ENCODE measurements at places on chromosomes 5 and 9.

- DNase-seq: no peak
Measured at GRCh38 chr9:14547245-14548060, 145.8 kb downstream of the ZDHHC21 start.

DNA sequence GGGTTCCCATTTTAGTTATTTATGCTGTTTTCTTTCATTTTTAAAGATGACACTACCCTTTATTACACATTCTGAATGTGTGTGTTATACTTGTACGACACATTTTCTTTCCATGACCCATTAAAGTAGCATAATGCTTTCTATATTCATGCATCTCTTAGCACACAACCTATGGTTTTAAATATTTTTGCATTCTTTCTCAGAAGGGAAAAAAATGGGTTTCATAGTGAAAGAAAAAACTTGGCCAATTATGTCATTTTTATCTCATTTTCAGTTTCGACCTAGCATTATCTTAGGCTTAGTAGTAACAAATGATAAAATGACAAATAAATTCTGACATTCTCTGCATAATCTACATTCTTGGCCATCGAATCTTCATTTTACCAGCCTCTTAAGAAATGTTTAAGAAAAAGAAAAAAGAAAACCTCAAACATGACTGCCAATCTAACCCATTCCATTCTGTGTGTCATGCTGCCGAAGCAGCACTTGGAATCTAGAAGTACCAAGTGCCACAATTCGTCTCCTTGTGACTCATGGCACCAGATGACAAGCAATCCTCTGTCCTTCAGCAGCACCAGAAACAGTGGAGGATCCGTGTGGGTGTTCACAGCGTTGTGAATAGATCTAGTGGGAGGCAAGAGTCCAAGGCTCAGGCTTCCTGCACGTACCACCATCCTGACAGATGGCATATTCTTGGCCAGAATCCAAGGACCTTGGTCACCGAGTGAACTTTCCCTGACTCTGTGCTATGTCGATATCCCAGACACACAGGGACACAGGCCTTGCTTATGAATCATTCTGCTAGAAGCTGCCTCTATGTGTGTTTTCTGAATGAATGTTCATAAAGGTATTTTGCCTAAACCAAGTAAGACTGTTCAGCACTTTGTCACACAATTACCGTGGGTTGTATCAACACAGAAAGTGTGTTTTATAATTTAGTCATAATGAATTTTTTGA is 502.7 kb downstream of the NR2F1-AS1 start:
- no peak for DNase-seq

GRCh38 chr9:115157245-115157674 is 39.3 kb upstream of the TNC start:
- no peak for DNase-seq

DNA sequence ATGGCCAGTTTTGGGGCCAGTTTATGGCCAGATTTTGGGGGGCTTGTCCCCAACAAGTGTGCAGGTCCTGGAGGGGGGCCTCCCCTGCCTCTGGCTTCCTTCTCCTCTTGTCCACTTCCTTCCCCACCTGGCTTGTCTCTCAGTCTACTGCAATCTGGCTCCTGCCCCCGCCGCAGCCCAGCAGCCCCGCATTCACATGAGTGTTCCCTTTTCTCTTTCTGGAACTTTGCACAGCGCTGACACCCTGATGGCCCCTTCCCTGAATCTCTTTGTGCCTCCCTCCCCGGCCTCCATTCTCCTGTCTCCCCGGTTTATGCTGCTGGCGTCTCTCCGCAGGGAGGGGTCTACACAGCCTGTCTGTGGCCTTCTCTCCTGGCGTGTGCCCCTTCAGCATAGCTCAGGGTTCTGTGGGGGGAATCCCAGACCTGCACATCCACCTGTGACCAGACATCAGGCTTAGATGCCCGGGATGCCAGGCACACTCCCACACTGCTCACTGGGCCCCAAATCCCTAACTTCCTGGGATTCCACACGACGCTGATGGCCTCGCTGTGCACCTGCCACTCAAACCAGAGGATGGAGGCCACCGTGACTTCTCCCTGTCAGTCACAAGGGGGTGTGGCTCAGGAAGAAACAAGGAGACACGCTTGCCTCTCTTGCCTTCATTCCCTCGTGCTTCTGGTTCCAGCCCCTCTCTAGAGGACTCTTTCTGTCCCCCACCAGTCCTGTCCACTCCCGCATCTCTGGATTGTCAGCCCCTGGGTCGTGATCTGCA is 17.5 kb downstream of the TRIP13 start:
- DNase-seq: no peak

DNA sequence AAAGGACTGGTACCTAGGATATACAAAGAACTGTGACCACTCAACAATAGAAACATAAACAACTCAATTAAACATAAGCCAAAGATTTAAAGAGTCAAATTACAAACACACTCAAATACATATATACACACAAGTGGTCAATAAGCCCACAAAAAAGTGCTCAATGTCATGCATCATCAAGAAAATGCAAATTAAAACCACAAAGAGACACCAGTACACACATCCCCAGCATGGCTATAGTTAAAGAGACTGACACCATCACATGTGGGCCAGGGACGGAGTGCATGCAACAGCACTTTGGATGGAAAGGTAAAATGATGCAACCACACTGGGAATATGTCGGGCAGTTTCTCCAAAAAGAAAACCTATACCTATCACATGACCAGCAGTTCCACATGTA is 89.7 kb downstream of the CAAP1 start:
- no peak for DNase-seq

GRCh38 chr9:105173306-105173705 is 71.1 kb upstream of the SLC44A1 start:
- DNase-seq: no peak

DNA sequence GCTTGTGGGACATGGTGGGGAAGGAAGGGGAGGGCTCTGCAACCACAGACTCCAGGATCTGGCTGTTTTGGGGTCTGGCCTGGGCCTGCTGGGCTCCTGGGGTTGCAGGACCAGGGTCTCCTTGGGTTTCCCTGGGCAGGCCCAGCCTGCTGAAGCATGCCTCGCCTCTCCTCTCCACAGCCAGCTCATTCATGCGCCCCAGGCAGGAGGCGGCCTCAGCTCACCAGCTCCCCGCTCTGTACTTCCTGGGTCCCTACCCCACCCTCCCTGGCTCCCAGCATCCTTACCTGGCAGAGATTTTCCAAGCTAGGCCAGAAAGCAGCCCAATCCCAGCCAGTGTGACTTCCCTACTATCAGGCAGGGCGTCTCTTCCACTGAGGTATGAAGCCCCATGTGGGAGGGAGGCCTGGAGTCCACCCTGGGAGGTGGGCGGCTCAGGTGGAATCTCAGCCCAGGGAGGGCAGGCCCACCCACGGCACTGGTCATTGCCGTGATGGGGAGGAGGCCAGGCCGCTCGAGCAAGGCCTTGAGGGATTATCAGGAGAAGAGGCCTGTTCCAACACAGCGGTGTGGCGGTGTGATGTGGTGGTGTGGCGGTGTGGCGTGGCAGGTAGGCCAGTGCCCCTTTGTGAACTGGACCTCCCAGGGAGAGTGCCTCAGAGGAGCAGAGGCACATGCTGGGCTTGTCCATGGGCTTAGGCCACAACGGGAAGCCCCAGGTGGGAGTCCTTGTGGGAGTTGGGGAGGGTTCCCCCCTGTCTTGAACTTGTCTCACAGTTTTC is 103.4 kb downstream of the DAB2IP start:
- no peak for DNase-seq

DNA sequence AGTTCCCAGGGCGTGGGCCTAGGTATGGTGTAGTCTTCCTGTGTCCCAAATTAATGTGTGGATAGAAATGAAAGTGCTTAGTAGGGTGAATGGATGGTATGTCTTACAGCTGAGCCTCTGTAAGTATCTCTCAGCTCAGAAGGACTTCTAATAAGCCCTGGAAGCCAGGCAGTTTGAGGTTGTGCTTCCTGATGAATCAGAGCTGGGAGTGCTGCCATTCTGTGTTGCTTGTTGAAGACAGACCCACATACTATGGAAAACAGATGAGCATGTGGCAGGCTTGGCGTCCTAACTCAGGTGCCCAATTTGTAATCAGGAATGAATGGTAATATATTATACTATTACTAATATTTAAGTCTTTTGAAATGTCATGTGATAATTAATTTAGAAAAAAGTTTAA is 69.8 kb downstream of the CMYA5 start:
- DNase-seq: no peak

GRCh38 chr5:150723845-150724244 is 23.0 kb upstream of the RBM22 start:
- DNase-seq: no peak

GRCh38 chr5:133824661-133825254 is 143.7 kb downstream of the C5orf15 start:
- no peak for DNase-seq

DNA sequence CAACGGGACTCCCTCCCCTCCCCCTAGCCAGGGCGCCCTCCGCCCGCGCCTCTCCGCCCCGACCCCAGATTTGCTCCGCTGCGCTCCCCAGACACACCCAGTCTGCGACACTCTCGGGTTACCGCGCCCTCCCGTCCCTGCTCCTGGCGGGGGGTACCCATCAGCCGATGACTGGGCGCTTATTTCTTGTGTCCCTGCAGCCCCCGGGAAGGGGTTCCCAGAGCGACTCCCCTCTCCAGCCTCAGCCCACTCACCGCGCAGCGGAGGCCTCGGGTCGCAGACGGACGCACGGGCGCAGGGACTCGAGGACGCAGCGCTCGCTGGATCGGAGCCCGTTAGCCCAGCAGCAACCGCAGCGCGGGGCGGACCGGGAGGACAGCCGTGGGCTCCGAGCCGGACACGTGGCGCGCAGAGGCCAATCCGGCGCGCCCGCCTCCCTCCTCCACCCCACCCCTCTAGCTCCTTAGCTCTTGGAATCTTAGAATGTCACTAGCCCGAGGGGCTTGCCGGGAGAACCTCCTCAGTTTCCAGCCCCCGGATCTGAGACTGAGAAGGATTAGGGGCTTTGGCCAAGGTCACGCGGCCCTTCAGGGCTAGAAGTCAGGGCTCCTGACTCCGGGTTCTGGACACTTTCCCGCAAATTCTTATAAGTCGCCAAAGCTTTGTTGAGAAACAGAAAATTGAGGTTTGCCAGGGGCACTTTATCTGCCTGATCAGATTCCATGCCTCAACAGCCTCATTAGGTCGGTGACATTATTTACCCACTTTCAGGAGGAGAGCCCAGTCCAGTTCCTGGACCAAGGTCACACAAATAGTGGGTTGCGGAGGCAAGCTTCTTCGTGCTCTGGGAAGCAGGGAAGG is at the start of gene ANXA6:
TSS of gene ANXA6 (minus strand) at position 354 of the 861 bp plus-strand sequence. CDS start 9,878 bp downstream, outside the sequence.
- no peak for DNase-seq

GRCh38 chr5:56815658-56816545 is 553 bp downstream of the MAP3K1 start:
- no peak for DNase-seq

DNA sequence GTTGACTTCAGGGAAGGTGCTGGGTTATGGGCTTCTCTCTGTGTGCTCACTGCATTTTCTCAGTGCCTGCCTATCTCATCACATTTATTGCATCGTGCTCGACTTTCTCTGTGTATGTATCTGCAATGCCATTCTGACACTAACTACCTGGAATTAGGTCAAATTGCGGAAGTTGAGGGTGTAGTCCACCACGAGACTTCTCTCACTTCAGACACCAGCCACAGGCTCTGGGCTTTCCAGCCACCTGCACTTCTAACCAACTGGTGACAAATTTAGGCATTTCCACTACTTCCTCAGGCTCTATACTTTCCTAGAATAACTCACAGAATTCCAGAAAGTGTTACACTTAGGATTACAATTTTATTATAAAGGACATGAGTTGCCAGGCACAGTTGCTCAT is 188.6 kb upstream of the ZNF608 start:
- DNase-seq: no peak

DNA sequence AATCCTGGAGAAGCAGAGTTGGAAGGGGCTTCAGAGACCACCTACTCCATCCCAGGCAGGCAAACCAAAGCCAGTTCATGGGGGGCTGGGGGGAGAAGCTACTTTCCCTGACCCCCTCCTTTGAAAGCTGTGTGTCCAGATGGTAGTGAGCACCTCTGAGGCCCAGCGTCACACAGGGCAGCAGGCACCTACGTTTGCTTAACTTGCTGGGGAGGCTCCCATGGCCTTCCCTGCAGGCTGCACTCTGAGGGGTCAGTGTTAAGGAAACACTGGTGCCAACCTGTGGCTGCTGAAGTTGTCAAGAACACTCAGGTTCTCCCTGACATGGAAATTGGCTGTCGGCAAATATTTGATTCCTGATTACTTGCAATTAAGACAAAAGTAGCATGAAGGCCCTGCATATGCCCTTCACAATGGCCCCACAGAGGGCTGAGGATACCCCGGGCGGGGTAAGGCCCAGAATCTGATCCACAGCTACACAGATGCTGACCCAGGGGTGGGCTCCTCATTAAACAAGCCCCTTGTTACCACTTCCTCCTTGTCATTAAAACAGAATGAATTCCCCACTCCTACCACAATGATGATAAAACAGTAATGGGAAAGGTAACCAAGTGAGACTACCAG is 208.5 kb downstream of the FSTL4 start:
- no peak for DNase-seq

DNA sequence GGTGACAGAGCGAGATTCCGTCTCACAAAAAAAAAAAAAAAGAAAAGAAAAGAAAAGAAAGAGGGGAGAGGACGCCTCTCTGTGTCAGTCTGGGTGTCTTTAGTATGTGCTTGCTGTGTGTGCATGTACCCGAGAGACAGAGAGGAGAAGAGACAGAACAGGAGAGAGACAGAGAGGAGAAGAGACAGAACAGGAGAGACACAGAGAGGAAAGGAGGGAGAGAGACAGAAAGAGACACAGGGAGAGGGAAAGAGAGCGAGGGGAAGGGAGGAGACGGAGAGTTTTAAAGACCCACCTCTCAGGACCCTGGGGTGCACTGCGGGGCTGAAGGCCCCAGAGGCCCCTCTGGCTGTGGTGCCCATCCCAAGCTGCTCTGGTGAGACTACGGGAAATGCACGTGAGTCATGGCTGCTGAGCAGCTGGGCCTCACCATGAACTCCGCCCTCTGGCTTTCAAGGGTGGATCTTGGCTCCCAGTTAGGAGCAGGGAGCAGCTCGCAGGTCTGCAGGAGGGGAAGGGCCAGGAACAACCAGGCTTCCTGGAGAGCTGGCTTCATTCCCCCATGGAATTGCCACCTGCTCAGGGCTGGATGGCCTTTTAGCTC is 7.9 kb downstream of the SLC6A3 start:
- no peak for DNase-seq

- no peak for DNase-seq
Measured at GRCh38 chr5:96149021-96149420, 187.4 kb upstream of the ELL2 start.

GRCh38 chr9:115118879-115119218 is 892 bp upstream of the TNC start:
- DNase-seq: no peak

DNA sequence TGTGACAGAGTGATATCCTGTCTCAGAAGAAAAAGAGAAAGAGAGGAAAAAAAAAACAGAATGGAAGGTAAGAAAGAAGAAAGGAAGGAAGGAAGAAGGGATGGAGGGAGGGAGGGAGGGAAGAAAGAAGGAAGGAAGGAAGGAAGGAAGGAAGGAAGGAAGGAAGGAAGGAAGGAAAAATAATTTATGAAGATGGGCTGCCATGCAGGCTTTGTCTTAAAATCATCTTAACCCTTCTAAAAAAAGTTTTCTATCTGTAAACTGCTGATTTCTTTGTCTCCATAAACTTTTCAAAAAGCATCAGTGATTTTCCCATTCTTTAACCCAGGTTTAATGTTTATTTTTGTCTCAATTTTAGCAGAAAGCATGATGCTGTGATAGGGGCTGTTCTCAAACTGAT is 1154.1 kb upstream of the CDH6 start:
- DNase-seq: no peak
